Anterior cingulate cortex (tissue), 58 donors: ENCODE measurements at places on chromosomes 12 and 14.

- DNase-seq: no peak
Measured at GRCh38 chr12:68416826-68417225, 84.7 kb upstream of the MDM1 start.

GRCh38 chr14:103500148-103500990, 22.3 kb downstream of the CKB start:
- peak; percentile 78 for DNase-seq

DNA sequence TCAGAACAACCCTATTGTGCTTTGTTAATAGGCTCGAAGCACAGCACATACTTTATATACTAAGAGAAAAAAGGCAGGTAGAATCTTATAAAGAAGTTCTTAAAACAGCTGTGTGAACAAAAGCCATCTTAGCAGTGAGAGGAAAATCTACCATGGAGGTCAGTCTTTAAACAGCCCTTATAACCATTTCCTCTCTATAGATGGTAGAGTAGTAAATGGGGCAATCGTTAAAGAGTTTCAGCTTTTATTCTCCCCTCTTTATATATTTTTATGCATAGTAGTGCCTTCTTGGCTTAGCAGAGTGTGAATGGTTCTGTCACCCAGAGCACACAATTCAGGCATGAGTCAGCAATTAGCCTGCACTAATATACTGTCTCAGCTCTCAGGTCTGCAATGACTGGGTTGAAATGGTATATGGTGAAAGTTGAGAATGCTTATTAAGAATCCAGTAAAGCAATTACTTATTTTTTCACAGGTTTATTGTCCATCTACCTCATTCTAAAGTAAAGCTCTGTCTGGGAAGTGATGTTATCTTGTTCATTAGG, 305.0 kb downstream of the NELL2 start:
- no peak for DNase-seq

DNA sequence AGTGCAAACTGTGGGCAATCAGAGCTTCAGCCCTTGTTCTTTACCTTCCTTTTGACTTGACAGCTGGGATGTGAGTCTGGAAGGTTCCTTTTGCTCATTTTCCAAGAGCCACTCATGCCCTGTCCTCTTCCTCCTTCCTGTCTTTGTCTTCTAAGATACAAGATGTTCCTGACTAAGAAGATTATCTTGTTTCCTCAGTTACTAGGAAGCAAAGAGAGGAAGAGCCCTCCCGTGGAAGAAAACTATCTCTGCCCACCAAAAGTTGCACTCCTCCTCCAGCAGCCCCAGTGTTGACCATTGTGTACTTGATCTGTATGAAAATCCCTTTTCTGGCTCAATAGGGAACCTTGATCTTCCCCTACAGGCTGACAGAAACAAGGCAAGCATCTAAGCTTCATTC, 138.0 kb downstream of the C12orf75 start:
- no peak for DNase-seq

DNA sequence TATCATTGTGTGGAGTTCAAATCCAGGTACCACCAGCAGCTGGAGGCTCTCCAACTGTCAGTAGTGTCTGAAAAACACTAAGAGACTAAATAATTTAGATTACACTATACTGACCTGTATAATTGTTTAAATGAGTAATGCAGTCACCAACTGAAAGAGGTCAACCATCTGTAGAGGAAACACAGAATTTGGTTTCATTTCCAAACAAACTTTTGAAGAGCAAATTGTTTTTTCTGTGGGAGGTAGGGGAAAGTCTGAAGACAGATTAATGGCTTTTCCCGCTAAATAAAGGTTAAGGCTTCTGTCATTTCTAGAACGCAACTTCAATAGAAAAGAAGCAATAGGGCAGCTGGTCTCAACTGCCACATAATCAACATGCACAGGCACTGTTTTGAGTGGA, 462.6 kb downstream of the PRKD1 start:
- no peak for DNase-seq

- no peak for DNase-seq
Measured at GRCh38 chr12:47811072-47811396, 8.7 kb downstream of the HDAC7 start.

DNA sequence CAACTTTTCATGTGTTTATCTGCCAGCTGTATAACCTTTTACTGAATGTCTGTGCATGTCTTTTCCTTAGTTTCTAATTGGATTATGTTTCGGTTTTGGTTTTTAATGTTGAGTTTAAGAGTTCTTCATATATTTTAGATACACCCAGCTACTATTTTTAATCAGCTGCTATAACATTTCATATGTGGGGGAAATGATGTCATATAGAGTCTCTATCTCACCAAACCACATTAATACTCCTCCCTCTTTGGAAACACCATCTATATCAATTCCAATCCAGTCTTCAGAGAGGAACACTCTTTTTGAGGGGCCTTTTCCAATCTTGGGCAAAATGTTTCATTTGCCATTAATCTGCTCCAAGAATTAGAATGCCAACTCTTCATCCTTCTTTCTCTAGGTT, 28.5 kb upstream of the GCH1 start:
- DNase-seq: no peak

- DNase-seq: no peak
Measured at GRCh38 chr14:59347511-59347900, 117.7 kb downstream of the GPR135 start.

- no peak for DNase-seq
Measured at GRCh38 chr12:98973395-98973794, 328.3 kb downstream of the APAF1 start.

- DNase-seq: no peak
Measured at GRCh38 chr14:75341620-75342019, 63.0 kb downstream of the FOS start.

DNA sequence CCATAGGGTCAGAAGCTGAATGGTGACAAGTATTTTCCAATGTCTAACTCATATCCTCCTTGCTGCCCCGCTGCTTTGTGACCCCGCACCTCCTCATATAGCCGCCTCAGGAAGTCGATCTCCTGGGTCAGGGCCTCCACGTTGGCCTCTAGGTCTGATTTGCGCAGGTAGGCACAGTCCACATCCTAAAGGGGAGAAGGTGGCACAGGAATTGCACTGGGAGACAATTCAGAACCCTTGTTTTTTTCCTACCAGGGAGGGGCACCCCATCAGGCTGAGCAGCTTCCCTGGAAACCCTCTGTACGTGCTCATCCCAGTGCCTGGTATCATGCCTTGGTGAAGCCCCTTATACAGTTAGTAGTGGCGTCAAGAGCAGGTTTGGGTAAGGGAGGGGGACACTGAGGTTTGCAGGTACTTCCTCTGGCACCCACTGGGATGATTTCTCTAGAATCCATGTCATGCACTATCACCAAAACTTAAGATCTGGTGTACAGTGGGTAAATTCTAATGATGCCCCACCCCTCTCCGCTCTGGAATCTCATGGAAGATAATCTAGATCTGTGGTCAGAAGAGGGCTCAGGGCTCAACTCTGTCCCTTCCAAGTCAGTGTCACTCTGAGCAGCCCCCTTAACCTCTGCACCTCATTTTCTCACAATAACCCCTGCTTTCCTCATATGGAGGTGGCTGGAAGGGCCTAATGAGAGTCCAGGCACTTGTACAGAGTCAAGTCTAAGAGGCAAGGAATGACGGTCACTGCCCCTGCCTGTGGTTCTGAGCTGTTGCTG, 20.1 kb upstream of the KRT86 start:
- DNase-seq: no peak

DNA sequence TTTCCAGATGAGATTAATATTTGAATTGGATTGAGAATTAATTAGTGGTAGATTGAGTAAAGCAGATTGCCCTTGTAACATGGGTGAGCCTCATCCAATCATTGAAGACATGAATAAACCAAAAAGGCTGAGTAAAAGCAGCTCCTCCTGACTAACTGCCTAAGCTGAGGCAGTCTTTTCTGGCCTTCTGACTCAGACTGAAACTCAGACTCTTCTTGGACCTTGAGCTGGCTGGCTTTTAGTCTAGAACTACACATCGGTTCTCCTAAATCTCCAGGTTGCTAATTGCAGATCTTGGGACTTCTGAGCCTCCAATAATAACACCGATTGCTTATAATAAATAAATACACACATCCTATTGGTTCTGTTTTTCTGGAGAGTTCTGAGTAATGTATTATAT, 24.0 kb downstream of the FKBP11 start:
- no peak for DNase-seq

DNA sequence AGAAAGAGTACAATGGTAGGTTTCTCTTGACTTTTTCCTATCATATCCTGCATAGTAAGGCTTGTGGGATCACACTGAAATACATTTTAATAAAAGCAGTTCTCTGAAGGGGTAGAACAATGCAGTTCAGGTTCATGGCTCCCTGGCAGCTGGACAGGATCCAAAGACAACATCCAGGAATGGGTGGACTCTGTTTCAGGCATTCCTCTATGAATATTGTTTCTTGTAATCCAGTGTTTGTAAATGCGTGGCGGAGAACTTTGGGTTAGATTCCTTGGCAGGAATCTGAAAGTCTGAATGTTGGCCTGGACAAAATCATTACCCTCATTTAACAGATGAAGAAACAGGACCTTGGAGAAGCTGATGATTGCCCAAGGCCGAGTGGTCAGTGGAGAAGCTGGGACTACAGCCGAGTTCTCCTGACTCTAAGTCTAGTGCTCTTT, 43.5 kb downstream of the SYNE2 start:
- DNase-seq: no peak

DNA sequence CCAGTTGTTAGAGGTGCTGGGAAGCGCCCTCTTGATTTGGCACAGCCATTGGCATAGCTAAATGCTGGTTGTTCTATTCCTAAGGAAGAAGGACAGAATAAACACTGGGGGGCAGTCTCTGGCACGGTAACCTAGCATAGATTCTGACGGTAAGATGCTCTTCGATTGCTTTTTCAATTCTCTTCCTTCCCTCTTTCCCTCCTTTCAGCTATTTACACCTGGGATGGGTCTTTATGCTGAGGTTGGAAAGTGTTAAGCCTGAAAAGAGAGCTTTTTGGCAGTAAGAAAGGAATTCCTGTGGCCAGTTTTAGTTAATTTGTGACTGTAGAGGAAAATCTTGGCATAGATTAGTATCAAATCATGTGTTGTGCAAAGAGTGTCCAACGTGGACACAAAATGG, 162.8 kb downstream of the SNAPC1 start:
- no peak for DNase-seq

DNA sequence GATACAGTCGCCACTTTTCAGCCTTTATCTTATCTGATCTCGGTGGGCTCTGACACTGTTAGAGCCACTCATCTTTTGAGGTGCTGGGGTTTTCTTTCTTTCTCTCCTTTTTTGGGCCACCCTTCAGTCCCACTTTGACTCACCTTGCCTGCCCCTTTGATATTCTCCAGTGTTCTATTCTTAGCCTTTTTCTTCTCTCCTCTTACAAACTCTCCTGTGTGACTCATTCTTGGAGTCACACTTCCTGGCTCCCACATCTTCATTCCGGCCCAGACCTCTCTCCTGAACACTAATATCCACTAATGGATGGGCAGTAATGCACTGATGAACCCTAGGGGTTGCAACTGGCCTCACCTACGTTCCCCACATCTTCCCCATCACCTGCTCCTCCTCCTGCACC, 2.2 kb upstream of the DCD start:
- no peak for DNase-seq

- DNase-seq: no peak
Measured at GRCh38 chr12:92063641-92064040, 82.0 kb downstream of the BTG1 start.

DNA sequence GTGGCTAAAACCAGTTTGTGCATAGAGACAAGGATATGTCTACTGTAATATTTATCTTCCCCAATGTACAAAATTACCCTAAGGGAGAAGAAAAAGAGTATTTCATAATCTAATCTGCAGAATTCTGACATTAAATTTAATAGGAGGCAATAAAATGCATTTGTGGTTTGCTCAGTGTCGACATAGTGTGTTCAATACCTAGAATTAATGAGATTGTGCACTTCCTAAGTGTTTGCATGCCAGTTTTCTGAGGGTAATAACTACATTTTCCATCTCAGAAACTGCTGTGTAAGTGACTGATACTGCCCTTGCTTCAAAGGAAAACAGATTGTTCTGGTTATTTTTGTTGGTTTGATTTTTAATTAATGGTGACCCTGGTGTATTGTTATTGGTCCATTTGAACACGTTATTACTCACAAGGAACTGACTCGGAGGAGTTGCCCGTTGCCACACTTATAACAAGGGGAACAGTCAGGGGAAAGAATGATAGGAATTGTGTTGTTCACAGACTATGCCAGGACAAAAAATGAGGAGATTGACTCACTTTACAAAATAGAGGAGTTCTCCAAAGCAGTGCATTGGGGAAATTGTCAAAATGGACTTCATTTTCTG, 960.3 kb upstream of the TMEM132C start:
- DNase-seq: no peak

DNA sequence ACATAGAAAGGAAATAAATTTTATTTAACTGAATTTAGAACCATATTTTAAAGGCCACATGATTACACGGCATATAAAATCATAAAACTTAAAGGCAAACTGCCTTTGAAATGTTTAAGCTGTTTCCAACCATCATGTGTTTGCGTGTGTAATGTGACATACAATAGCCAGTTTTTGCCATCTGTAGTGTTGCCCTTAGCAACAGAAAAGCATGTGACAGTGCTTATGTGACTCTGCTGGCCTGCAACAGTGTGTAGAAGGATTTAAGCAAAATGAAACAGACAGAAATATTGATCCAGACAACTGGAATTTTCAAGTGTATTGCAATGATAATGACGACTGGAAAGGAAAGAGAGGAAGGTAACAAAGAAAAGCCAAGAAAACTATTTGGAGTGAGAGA, 49.5 kb downstream of the TSPAN19 start:
- DNase-seq: no peak

- DNase-seq: no peak
Measured at GRCh38 chr14:51539571-51540037, 112.1 kb upstream of the FRMD6 start.

GRCh38 chr12:3045989-3046388, 31.2 kb upstream of the TSPAN9 start:
- DNase-seq: no peak

GRCh38 chr12:17928708-17929366, 161.2 kb downstream of the RERGL start:
- DNase-seq: no peak
